ENCODE measurements at places on chromosomes 7 and 10. TPM values are rescaled to one million over a fixed set of nuclear protein-coding genes. Genes with fewer than 3 reads are reported as not detected.

DNA sequence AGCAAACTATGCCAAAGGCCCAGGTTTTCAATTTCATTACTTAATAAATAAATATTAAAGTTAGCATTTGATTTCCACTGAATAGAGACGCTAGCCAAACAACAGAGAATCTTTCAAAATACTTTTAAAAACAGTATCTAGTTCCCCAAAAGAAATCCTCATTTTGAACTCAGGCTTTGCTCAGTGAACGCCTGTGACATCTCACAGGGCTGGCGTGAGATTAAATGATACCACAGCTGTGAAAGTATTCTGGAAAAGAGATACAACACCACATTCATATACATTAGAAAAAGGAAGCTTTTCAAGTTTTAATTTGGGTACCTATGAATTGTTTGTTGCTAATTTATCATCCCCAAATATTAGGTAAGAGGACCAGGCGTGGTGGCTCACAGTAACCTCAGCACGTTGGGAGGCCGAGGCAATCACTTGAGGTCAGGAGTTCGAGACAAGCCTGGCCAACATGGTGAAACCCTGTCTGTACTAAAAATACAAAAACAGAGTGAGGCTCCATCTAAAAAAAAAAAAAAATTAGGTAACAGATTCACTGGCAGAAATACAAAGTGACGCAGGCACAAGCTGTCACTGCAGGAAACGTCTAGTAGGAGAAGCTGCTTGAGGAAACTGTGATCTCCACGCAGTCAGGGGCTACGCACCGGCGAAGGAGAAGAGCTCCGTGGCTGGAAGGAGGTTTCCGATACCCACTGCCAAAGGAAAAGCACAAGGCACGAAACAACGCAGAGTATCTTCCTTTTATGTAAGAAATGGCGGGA is 50.0 kb downstream of the AMZ1 start:
- DNase-seq: no peak

DNA sequence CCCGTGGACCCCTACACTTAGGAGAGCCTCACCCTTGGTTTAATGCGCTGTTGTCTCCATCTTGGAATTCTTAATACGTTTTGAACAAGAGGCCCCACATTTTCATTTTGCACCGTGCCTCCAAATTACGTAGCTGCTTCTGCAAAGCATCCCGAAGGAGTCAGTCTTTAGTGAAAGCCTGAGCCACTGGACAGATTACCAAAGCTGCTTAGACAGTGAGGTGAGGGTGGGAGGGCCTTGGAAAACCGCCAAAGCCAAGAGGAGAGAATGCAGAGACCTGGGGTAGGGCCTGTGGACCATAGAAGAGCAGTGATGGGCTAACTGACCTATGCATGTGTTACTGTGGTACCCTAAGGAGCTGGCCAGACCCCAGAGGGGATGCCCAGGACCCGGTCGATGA is 4.2 kb upstream of the TCAF1 start:
- DNase-seq: no peak

GRCh38 chr10:124918906-124919305 is 23.0 kb upstream of the ZRANB1 start:
- no peak for DNase-seq

TMEM26 gene
- total RNA-seq: 5.1 TPM

Measured in skin of body (tissue), 3 donors.